ENCODE measurements at places on chromosomes 16 and 17.

DNA sequence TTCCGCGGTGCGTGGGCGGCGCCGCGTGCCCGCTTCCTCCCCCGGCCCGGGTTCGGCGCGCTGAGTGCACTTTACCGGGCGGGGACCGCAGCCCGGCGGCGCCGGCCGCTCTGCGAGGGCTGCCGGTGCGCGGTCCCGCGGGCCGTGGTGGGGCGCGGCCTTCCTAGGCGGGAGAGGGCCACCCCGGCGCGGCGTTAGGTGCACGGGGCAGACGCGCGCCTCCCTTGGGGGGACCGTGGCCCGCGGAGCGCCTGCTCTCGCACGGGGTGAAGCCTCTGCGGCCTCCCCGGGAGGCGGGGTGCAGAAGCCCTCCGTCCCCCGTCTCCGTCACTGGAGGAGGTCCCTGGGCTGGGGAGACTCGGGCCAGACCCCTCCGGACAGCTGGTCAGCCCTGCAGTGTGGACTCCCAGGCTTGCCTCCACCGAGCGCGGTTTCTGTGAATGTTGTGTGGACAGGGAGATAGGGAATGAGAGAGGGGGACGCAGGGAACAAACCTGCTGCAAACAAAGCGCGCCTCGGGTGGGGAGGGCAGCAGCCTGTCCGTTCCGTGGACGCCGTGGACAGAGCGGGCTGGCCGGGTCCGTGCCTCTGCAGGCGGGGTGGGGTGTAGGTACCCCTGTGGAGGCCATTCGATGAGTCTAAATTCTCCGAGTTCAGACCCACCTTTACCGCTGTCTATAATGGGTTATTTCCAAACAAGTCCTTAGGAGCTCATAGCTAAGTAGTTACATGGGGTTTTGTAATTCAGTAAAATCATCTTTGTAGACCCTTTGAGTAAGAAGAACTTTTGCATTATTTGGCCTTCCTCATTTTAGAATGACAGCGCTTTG is 721 bp downstream of the TBCD start:
- DNase-seq, result no peak

DNA sequence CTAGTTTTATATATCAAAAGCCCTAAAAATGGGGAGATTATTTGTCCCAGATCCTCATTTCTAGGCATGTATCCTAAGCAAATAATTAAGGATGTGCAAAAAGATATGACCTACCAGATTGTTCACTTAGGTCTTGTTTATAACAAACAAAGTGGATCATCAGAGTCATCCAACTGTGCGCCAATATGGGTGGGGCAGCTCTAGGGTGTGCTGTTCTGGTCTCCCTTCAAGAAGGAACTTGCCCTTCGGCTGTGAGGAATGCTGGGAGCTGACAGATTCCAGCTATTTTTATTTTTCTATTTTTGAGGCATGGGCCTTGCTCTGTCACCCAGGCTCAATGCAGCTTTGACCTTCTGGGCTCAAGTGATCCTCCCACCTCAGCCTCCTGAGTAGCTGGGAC is 13.8 kb downstream of the CHP2 start:
- DNase-seq, result no peak

GRCh38 chr17:55350825-55351205 is 70.8 kb downstream of the MMD start:
- DNase-seq, result no peak

DNA sequence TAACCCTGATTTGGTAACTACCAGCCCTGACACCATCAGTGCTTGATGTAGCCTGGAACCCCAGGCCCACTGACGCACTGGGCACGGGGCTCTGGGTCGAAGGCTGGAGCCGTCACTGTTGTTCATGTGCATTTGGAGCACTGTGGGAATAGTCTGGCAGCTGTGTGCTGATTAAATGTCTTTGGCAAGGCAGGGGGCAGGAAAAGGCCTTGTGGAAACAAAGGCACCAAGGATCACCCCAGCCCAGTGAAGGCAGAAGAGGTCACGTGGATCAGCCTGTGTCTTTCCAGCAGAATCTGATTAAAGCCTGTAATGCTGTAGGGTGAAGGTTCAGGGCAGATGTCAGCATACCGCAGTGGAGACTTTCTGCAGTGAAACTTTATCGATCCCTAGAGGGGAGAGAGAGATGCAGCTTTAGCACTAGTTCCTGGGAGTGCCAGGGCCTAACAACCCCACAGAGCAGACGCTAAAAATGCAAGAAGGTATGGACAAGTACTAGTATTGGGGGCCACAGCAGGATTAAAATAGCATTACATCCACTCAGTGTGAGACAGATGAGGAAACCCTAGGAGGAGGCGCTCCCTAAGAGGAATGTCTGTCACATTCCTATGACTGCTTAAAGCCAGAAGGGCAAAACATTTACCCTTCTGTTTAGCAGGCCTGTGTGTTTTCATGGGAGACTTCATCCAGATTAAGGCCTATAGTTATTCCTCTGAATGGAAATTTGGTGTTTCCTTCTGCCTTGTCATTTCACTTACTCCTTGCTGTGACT is 9.7 kb downstream of the ZNHIT3 start:
- no peak for DNase-seq

GRCh38 chr17:58242171-58242784 is 3.9 kb downstream of the LPO start:
- DNase-seq, result no peak

DNA sequence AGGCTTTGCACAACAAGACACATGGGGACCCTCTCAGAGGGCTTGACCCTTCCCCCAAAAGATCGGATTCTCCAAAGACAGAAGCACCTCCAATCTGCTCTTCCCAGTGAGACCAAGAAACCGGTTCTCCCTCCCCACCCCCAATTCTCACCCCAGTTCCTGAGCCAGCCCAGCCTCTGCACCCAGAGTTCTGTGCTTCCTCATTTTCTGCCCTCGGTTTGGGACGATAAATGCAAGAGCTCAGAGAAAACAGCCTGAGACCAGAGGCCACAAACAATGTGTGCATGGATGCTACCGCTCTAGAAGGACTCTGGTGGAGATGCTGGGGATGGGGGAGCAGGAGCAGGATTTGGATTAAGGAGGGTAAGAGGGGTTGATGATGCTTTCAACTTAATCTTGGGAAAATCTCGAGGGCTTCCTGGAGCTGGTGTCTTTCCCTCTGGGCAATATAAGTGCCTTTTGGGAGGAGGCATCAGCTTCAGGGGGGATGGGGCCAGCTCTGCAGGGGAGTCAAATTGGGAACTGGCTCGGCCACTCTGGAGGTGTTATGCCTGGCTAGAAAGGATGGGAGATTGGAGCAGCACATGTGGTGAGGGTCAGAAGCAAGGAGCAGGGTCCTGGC is 6.0 kb downstream of the KRT15 start:
- peak; percentile 9 for DNase-seq

DNA sequence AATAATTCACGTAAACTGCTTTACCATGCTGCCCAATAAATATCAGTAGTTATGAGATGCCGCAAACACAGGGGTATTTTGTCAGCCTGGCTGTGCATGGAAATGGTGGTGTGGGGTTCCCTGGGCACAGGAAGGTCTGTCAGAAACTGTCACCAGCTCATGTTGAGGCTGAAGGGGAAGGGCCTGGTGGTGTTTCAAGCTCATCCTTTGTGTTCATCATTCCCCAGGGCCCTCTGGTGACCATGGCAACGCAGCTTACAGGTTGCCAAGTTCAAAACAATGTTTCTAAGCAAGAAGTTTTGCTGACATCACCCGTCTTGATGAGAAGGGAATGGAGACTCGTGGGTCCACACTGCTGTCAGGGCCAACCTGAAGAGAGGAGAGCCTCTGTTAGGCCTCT is 348.9 kb upstream of the C16orf82 start:
- DNase-seq, result no peak

- DNase-seq, result no peak
Observed at GRCh38 chr17:50807009-50807408, 28.4 kb upstream of the WFIKKN2 start.

DNA sequence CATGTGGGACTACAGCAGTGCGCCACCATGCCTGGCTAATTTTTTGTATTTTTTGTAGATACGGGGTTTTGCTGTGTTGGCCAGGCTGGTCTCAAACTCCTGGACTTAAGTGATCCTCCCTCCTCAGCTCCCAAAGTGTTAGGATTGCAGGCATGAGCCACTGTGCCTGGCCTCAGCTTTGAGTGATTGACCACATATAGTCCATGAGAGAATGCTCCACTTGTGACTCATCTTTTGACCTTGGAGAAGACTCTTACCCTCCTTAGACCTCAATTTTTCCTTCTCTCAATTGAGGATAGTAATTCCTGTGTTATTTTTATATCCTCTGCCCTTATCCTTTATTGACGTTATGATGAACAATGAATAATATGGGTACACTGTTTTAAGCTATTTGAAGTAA is 30.9 kb upstream of the DUSP14 start:
- DNase-seq, result no peak

All from CD4-positive, alpha-beta T cell treated with Interleukin-1 beta for 1 hour (primary cell).